ENCODE measurements at places on chromosomes 16 and 17. TPM values are rescaled to one million over a fixed set of nuclear protein-coding genes. Genes with fewer than 3 reads are reported as not detected.

Gene AANAT
- total RNA-seq: not detected

DNA sequence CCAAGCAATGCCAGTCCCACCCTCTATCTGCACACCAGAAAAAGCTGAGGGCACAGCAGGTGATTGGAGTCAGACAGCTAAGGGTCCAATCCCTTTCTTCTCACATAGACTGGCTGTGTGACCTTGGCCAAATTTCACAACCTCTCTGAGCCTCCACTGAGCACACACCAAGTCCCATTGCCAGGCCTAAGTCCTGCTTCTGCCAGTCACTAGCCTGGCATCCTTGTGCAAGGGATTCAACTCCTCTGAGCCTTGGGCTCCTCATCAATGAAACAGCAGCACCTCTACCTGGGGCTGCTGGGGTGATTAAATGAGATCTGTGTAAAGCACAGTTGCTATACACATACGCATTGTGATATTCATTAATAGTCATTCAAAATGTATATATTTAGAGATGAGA, 15.5 kb upstream of the TLCD3B start:
- H3K36me3 ChIP-seq: no peaks in the 10 kb centered on the region
- no peak overlapping the region for H3K27ac ChIP-seq
- no peaks in the 10 kb centered on the region for H3K4me1 ChIP-seq
- H3K4me3 ChIP-seq: no peak overlapping the region
- DNase-seq: no peak

Gene ENGASE
- total RNA-seq: 58.2 TPM

- DNase-seq: no peak
- peaks cover 51% of the 10 kb centered on the region for H3K27me3 ChIP-seq
- H3K4me3 ChIP-seq: peak within 1 kb of the TSS; percentile 3
- no peaks in the 10 kb centered on the region for H3K36me3 ChIP-seq
- H3K27ac ChIP-seq: no peak within 1 kb of the TSS
These were observed at the start of gene MEIOC for GRCh38 chr17:44655983-44656710. TSS of gene MEIOC (plus strand) at chr17:44656468. CDS start at chr17:44656614, 146 bp downstream.

Gene CCL17
- 15.5 TPM for total RNA-seq

DNA sequence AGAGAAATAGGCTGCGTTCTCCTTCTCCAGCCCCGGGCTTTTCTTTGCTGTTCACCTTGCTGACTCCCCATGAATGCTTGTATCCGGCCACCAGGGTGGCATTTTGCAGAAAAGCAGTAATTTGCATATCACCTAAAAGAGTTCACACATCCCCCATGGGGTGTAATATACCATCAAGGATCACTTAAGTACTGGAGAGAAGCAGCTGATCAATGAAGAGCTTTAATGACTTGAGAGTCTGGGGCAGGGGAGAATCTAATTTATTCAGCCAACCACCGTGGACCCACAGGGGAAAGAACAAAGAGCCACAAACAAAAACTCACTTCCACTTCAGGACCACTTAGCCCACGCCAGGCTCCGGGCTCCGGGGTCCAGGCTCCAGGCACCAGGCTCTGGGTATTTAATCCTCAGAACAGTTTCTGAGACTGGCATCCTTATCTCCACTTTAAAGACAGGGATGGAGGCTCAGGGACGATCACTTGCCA, 33.9 kb upstream of the SEC14L1 start:
- peaks cover 29% of the 10 kb centered on the region for H3K4me1 ChIP-seq
- H3K36me3 ChIP-seq: no peaks in the 10 kb centered on the region
- DNase-seq: no peak
- no peak overlapping the region for H3K27ac ChIP-seq

DNA sequence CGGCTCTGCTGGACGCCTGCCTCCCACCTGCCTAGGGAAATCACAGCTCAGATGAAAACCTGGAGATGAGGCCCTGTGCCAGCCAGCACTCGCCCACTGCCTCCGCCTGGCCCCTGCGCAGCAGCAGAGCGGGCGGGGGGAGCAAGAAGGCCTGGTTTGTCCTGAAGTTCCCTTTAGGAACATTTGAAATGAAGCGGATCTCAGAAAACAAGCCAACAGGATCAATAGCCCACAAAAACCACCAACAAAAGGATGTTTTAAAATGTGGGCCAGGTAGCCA, 48.0 kb downstream of the RBFOX3 start:
- H3K4me3 ChIP-seq: no peak overlapping the region
- peak; percentile 33 for DNase-seq
- peaks cover 42% of the 10 kb centered on the region for H3K27me3 ChIP-seq
- H3K27ac ChIP-seq: no peak overlapping the region

- H3K4me1 ChIP-seq: no peaks in the 10 kb centered on the region
- no peak for DNase-seq
- H3K36me3 ChIP-seq: no peaks in the 10 kb centered on the region
These were observed 38.7 kb downstream of the CPPED1 start for GRCh38 chr16:12764813-12765488.

GRCh38 chr16:4511441-4512082, 27.0 kb downstream of the CDIP1 start:
- H3K4me1 ChIP-seq: peaks cover 41% of the 10 kb centered on the region
- H3K27ac ChIP-seq: no peak overlapping the region
- H3K36me3 ChIP-seq: peaks cover 71% of the 10 kb centered on the region
- no peak overlapping the region for H3K4me3 ChIP-seq

Gene ZNF778
- 10.3 TPM for total RNA-seq

Gene COPZ2
- 24.5 TPM for total RNA-seq

Gene FOXL1
- 0.81 TPM for total RNA-seq

GRCh38 chr16:51763072-51763661, 612.1 kb upstream of the SALL1 start:
- DNase-seq: no peak
- no peaks in the 10 kb centered on the region for H3K4me1 ChIP-seq
- H3K27ac ChIP-seq: no peak overlapping the region
- H3K27me3 ChIP-seq: peaks cover 4% of the 10 kb centered on the region
- H3K36me3 ChIP-seq: no peaks in the 10 kb centered on the region
- H3K4me3 ChIP-seq: no peak overlapping the region

DNA sequence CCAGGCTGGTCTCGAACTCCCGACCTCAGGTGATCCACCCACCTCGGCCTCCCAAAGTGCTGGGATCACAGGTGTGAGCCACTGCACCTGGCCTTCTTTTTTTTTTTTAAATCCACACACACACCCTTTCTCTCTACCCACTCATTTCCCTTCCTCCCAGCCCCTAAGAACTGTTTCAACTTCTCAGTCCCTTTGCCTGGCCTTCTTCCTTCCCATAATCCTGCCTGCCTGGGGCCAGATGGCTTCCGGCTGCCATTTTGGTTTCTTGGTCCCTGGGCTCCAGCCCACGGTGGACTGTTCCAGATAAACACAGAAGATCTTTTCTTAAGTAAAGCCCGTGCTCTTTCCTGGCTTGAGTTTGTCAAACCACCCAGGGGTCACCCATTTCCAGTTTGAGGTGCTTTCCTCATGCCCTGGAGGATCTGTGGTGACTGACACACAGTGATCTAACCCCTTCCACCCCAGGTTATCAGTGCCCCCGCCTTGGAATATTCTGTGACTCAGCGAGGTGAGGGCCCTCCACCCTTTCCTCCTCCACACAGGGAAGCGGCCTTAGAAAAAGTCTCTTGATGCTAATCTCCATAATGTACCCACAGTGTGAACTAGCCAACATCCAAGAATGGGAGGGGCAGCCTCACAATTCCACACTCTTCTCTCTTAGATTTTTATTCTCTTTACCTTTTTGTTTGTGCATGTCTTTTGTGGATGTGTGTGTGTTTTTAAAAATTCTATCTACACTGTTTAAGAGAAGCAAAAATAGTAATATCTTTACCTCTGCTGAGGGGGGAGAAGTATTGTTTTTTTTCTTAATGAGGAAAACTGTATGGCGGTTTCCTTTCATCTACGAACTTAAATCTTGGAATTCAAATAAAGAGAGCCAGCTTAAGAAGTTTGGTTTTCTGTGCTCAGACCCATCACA, 60.0 kb downstream of the CRISPLD2 start:
- H3K27ac ChIP-seq: no peak overlapping the region
- H3K4me3 ChIP-seq: no peak overlapping the region
- DNase-seq: no peak
- no peaks in the 10 kb centered on the region for H3K4me1 ChIP-seq

GRCh38 chr17:21379080-21379711, 3.0 kb downstream of the KCNJ12 start:
- no peak overlapping the region for H3K27ac ChIP-seq
- peaks cover 33% of the 10 kb centered on the region for H3K27me3 ChIP-seq
- DNase-seq: no peak
- H3K36me3 ChIP-seq: no peaks in the 10 kb centered on the region
- no peak overlapping the region for H3K4me3 ChIP-seq

DNA sequence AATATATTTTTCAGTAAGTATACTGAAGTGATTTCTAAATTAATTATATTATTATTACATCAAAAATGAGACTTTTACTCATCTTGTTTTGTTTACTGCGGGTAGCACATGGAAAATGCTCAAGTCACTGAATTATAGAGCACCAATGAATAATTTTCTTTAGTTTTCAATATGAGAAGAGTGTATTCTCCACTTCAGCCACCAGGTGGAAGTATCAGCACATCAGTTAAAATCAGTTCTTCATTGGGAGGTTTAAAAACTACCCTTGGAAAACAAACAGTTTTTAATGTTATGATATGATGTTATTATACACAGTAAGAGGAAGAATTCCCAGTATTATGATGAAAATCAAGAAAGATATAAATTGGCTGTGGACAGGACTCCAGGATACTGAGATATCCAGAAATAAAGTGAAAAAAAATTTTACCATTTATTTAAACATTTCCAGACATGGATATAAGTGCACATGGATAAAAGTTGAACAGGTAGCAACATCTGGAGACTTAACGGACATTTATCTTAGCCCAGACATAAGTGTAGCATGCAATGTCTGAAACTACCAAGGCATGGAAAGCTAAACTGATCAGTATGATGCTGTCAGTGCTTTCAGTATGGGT, 467.3 kb downstream of the KCNJ2 start:
- H3K27ac ChIP-seq: no peak overlapping the region
- no peaks in the 10 kb centered on the region for H3K36me3 ChIP-seq
- DNase-seq: no peak
- no peaks in the 10 kb centered on the region for H3K4me1 ChIP-seq
- no peak overlapping the region for H3K4me3 ChIP-seq

GRCh38 chr17:1095090-1095852, 84.5 kb downstream of the ABR start:
- H3K27me3 ChIP-seq: no peaks in the 10 kb centered on the region
- no peak overlapping the region for H3K4me3 ChIP-seq
- H3K27ac ChIP-seq: peak overlapping the region; percentile 85
- H3K4me1 ChIP-seq: peaks cover 48% of the 10 kb centered on the region
- peaks cover 42% of the 10 kb centered on the region for H3K36me3 ChIP-seq
- DNase-seq: peak; percentile 90

Gene MT4
- not detected for total RNA-seq

- peaks cover 51% of the 10 kb centered on the region for H3K4me1 ChIP-seq
- no peaks in the 10 kb centered on the region for H3K36me3 ChIP-seq
- DNase-seq: no peak
- no peak overlapping the region for H3K4me3 ChIP-seq
- peak overlapping the region; percentile 62 for H3K27ac ChIP-seq
These were observed 62.6 kb downstream of the TUBD1 start for GRCh38 chr17:59830007-59830630.

Gene CA5A
- not detected for total RNA-seq

Gene LPO
- not detected for total RNA-seq

- no peaks in the 10 kb centered on the region for H3K36me3 ChIP-seq
- H3K4me1 ChIP-seq: no peaks in the 10 kb centered on the region
- H3K27ac ChIP-seq: no peak overlapping the region
- H3K27me3 ChIP-seq: peaks cover 40% of the 10 kb centered on the region
- DNase-seq: peak; percentile 34
- no peak overlapping the region for H3K4me3 ChIP-seq
These were observed 89.3 kb upstream of the NKD1 start for GRCh38 chr16:50458667-50459495.

- H3K27me3 ChIP-seq: no peaks in the 10 kb centered on the region
- no peak overlapping the region for H3K4me3 ChIP-seq
- peaks cover 59% of the 10 kb centered on the region for H3K4me1 ChIP-seq
- H3K27ac ChIP-seq: peak overlapping the region; percentile 52
- DNase-seq: no peak
These were observed 12.3 kb upstream of the CCL2 start for GRCh38 chr17:34242587-34243363.

Gene PRSS27
- 0.81 TPM for total RNA-seq

Gene RCVRN
- 0.17 TPM for total RNA-seq

DNA sequence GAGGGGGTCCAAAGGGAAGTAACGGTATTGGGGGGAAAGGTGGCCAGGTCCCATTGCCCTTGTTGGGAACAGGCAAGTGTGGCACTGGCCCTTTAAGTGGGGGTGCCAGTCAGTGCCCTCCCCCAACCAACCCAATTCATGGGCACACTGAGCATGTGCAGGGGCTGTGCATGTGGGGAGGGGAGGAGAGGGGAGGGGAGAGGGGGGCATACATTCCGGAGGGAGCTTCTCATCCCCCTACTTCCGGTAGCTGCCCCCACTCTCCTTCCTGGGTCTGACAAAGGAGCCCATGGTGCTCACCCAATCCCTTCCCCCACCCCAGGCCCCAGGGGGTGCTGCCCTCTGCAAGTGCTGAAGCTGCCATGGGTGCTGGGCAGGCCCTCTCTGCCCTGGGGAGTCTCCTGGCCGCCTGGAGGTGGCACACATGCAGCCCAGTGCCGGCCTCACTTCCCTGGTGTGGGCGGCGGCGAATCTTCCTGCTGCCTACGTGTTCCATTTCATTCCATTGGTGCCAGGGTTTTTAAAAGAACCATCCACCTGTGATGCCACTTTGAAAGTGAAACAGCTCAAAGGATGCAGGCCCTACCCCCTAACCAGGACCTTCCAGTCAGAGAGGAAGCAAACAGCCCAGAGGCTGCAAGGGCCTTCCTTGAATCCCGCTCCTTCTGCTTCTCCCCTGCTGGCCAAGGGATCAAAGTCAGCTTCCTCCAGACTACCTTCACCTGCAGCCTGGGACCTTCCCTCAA, 11.0 kb downstream of the HEXIM2 start:
- no peaks in the 10 kb centered on the region for H3K27me3 ChIP-seq
- peak; percentile 77 for DNase-seq
- H3K36me3 ChIP-seq: no peaks in the 10 kb centered on the region
- H3K4me1 ChIP-seq: peaks cover 33% of the 10 kb centered on the region
- peak overlapping the region; percentile 39 for H3K4me3 ChIP-seq

Gene PPP1R1B
- total RNA-seq: 25.1 TPM

Gene BIRC5
- 1.1 TPM for total RNA-seq

- H3K4me1 ChIP-seq: no peaks in the 10 kb centered on the region
- no peak for DNase-seq
These were observed 171.3 kb upstream of the RPL38 start for GRCh38 chr17:74032222-74032621.

GRCh38 chr17:58410714-58411407, 6.5 kb downstream of the RNF43 start:
- no peaks in the 10 kb centered on the region for H3K4me1 ChIP-seq
- no peak for DNase-seq
- no peaks in the 10 kb centered on the region for H3K27me3 ChIP-seq
- H3K27ac ChIP-seq: no peak overlapping the region
